Activated naive CD4-positive, alpha-beta T cell treated with anti-CD3 and anti-CD28 coated beads, Interleukin-2, amount 50 U/mL, for 72 hours (primary cell): ENCODE measurements at places on chromosomes 4 and X.

DNA sequence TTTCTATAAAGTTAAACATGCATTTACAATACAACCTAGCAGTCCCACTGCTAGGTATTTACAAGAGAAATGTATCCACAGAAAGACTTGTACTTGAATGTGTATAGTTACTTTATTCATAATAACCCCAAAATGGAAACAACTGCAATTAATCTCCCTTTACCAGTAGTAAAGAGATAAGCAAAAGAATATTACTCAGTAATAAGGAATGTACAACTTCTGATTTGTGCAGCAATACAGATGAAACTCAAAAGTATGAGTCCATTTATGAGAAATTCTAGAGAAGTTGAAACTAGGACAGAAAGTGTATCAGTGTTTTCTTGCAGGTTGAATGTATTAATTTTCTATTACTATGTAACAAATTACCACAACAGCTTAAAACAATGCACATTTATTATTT is 15.2 kb downstream of the USP53 start:
- no peak for DNase-seq

DNA sequence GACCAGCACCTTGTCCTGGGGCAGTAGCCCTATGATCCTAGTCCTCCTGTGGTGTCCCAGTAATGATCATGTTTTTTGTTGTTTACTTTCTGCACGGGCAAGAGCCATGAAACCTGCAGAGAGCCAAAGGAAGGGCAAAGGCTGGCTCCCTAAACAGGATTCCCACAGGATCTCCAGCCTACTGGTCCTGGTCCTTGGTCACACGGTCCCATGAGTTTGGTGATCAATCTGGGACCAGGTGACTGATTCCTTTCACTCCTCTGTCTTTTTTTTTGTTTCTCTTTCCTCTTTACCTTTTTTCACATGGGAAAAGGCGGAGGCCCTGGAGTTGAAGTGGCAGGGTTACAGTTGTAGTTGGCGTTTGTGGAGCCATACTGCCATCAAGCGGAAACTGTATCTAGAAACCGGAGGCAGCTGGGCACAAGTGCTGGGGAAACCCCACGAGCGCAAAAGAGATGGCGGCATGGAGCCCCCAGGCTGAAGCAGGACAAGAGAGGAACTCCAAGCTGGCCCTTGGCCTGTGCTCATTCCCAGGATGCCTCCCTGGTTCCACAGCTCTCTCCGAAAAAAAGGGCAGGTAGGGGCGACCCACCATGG is 34.6 kb downstream of the NBDY start:
- DNase-seq, result no peak

DNA sequence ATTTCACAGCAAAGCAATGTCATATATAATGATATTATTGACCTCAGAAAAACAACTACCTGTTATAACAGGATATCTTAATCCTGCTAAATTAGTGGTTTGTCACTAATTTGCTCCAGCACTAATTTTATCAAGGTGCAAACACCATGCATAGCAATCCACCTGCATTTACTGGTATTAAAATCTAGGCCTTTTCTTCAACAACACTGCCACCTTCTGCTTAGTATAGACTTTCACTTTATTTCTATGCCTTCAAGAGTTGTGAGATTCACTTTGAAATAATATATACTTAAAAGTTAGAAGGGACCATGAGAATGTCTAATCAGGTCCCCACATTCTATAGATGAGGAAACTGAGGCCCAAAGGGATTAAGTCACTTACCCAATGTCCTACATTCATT is 82.1 kb upstream of the IQCM start:
- no peak for DNase-seq

GRCh38 chr4:130486841-130487240 is 1390.9 kb downstream of the C4orf33 start:
- no peak for DNase-seq

DNA sequence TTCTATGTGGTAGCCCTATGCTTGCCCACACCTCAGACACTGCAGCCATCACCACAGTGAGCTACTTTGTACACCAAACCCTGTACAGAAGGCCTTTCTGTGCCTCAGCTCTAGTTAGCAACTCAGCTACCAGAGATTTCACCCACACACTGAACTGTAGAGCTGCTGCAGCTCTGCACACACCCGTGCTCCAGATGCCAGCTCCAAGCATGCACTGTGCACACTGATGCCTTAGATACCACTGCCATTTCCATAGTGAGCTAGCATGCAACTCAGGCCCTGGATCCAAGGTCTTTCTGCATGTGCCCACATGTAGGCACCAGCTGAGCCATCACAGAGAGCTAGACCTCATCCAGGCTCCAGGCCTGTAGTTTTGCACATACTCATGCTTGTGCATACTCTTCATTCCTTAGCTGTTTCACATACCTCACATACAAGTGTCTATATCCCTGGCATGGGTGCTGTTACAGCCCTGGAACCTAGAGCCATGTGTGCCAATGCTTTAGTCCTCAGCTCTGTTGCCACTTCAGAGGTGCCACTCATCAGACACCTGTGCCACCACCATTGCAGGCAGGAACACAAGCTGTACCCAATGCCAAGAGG is 423.5 kb upstream of the NDST3 start:
- DNase-seq, result no peak

GRCh38 chrX:96447161-96447560 is 237.5 kb upstream of the DIAPH2 start:
- DNase-seq, result no peak

DNA sequence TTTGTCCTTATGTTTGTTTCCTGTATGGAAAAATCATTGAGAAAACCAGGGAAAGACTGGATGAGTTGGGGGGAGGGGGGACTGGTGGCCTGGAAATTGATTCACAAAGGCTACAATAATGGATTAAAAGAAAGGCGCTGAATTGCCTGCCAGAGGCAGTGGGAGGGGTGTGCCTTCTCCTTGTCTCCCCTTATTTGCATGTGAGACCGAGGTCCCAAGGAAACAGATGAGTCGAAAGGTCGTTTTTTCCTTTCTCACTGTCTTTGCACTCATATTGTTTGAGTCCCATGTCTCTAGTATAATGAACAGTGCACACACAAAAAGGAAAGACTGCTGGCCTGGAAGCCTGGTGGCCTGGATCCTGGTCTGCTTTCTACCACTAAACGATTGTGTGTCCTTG is 86.6 kb upstream of the ZDHHC15 start:
- DNase-seq, result no peak

DNA sequence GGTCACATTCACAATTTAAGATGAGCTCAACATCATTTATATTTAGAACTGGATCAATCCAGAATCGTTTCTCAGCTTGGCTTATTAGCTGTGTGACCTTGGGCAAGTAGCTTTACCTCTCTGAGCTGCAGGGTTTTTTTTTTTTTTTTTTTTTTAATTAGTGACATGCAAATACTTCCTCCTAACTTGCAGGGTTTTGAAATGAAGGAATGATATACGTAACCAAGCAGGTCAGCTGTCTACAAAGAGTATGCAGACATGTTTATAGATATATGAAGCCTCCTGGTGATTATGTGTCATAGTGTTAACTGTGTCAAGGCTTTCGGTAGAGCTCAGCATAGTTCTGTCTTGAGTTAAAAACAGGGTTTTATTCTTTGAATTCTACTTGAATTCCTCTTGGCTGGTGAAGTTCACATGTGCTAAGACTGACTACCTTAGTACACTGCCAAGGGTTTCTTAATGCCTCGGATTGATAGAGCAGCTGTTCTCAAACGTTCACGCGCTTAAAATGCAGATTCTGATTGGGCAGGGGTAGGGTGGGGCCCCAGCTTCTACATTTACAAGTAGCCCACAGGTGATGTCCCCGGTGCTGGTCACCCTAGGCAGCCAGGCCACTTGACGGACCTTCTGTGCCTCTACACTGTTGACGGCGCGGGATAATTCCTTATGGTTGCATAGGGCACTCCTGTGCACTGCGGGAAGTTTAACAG is 654 bp upstream of the STS start:
- DNase-seq, result no peak
